ENCODE measurements at places on chromosomes 6 and 20.

DNA sequence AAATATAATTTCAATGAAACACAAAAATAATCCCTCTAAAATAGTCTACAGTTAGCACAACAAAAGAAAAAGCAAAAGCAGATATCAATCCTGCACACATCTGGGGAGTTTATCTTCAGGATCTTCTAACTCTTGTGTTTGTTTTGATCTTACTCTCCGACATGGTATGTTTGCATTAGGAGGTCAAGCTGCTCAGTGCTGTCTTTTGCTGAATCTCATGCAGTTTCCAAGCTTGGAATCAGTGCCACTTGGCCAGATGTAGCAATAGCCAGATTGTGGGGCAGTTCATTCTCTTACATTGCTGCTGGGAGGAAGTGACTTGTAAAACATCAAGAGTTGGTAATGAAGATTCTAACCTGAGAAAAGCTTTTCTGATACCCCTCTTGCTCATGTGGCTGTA is 29.5 kb downstream of the RIOK1 start:
- no peak for DNase-seq

DNA sequence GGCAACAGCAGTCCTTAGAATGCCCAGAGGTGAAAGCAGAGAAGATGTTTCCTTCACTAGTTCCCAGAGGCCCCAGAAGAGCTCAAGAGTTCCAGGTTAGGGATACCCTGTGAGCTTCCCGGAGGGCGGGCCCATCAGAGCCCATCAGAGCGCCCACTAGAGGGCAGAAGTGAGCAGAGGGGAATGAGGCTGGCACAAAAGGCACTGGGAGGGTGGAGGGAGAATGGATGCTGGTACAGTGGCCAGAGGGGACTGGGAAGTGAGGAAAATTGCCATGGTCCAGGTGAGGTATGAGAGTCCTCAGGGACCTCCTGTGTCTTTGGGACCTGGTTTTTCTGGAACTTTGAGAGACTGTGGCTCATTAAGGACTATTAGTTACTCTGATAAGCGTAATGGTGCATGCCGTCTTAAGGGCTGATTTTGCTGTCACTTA is 57.3 kb downstream of the LINC00237 start:
- DNase-seq: no peak

- DNase-seq: no peak
These were observed 32.5 kb downstream of the CTNNBL1 start for GRCh38 chr20:37726321-37726720.

DNA sequence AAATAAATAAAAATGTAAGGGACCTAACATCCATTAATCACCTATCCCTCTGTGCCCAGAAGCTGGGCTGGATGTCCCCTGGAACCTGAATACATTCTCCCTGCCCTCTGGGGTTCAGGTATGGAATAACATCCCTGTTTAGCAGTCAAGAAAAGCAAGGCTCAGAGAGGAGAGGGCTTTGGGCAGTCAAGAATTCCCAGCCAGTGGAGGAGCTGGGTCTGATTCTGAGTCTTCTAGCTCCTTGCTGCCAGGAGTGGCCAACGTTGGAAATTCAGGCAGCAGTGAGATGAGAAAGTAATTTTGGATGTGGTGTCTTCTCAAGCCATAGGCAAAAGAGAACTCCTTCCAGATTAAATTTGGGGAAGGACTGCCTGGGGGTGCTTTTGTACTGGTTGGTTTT is 42.6 kb upstream of the ZNFX1 start:
- DNase-seq: no peak

- peak; percentile 88 for DNase-seq
These were observed 8.7 kb upstream of the ARMC12 start for GRCh38 chr6:35727935-35728682.

GRCh38 chr6:111530218-111530617 is 47.2 kb upstream of the REV3L start:
- DNase-seq: peak; percentile 27
